GM04503 (cell line): ENCODE measurements at places on chromosomes 2 and 18.

DNA sequence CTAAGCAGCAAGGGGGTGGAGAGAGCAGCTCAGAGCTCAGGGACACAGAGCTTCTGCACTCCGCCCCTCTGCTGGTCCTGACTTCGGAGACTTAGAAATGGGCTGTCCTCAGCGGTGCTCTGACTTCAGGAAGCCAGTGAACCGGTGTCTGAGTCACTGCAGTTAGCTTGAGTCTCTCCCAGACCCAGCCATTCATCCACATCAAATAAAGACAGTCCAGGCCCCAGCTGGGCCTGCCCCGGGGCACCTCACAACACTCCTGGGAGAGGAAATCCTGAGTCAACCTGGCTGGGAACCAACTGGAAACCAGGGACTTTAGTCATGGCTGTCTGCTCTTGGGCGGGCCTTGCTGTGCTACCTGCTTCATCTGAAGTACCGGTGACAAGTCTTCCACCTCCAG lies 5.4 kb upstream of the ITGB6 start:
- DNase-seq, result peak; percentile 80

- DNase-seq, result no peak
Measured at GRCh38 chr18:74282755-74283554, 8.8 kb downstream of the CYB5A start.

GRCh38 chr2:98568161-98568956 lies 40.0 kb downstream of the COA5 start:
- no peak for DNase-seq

GRCh38 chr2:186984481-186984880 lies 135.5 kb upstream of the ZSWIM2 start:
- DNase-seq, result no peak

DNA sequence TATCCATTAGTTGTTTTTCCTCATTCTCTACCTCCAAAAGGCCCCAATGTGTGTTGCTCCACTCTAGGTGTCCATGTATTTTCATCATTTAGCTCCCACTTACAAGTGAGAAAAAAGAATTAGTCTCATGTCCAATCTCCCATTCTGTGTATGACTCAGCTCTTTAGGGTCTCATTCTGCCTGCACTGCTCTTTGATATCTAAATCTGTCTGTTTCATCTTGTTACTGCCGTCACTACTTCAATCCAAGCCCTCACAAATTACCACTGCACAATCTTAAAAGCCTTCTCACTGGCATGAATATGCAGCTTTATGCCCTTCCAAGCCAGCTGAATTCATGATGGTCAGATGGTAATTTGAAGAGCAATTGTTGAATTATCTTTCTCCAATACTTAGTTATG lies 480.5 kb downstream of the TRIB2 start:
- DNase-seq, result no peak

GRCh38 chr2:232319803-232320442 lies 58.6 kb upstream of the ALPP start:
- no peak for DNase-seq

DNA sequence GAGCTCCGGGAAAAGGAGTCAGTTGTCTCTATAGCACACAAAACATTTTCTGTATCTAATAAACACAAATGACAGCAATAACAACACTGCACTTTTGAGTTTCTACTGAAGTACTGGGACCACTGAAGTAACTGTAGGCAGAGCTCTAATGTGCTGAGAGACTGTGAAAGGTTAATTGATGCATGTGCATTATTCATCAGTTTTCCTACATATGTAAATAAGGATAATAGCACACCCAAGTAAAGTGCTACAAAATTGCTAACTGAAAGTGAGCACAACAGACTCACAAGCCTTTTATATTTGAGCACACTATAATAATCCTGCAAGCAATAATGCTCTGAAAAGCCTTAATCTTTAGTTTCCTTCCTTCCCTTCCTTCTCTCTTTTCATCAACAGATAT lies 1051.6 kb downstream of the LRP1B start:
- no peak for DNase-seq

GRCh38 chr2:42086500-42086953 lies 38.7 kb downstream of the PKDCC start:
- DNase-seq, result no peak

- no peak for DNase-seq
Measured at GRCh38 chr2:190379249-190379964, 28.7 kb upstream of the MFSD6 start.

- no peak for DNase-seq
Measured at GRCh38 chr18:78733762-78734613, 245.6 kb upstream of the SALL3 start.

GRCh38 chr18:12906773-12907172 lies 22.7 kb upstream of the PTPN2 start:
- no peak for DNase-seq

DNA sequence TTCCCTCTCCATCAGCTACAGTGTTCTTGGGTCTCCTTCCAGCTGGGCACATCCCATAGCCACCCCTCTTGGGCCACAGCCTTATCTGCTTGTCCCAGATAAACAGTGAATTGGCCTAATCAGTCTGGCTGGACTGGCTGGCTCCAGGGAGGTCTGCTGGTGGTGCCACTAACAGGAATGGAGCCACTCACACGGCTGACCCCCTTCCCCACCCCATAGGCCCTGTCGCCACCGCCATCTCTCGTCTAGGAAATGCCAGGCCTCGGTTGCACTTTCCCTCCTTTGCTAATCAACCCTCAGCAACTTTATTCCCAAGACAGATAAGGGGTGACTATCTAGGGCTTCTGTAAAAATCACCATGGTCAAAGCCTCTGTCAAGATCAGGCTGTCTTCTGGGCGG lies 23.0 kb upstream of the TNP1 start:
- DNase-seq, result no peak

DNA sequence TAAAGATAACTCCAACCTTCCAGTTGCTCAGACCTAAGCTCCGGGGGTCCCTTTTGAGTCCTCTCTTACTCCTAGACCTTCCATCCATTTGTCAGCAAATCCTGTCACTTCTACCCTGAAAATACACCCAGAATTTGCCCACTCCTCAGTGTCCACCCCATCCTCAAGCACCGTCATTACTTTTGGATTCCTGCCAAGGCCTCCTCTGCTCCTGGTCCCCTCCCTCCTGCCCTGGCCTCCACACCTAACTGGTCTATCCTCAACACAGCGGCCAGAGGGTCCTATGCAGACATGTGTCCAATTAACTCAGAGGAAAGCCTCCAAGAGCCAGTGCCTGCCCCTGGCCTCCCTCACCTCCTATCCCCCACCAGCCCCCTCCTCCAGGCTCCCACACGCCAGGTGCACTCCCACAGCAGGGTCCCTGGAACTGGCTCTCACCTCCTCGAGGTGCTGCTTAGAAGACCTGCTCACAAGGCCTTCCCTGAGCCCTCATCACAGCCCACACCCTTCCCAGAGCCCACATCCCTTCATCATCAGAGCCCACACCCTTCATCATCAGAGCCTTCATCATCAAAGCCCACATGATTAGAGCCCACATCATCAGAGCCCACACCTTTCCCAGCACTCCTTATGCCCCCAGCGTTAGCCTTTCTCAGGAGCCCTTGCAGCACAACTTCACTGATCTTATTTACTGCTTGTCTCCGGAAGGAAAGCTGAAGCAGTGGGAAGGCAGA lies 20.4 kb downstream of the FAM178B start:
- no peak for DNase-seq

- DNase-seq, result no peak
Measured at GRCh38 chr2:226799976-226800940, 638 bp upstream of the IRS1 start.

GRCh38 chr18:10475654-10476291 lies 21.3 kb downstream of the APCDD1 start:
- no peak for DNase-seq

DNA sequence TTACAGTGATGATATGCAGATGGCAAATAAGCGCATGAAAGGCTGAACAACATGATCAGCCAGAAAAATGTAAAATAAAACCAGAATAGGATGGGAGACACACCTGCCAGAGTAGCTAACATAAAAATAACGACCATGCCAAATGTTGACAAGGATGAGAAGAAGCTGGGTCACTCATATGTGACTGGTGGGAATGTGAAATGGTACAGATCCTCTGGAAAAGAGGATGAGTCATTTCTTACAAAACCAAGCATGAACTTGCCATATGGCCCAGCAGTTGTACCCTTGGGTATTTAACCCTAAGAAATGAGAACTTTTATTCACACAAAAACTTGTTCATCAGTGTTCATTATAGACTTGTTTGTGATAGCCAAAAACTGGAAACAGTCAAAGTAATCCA lies 143.8 kb downstream of the SH3BP4 start:
- DNase-seq, result no peak

- no peak for DNase-seq
Measured at GRCh38 chr2:226483143-226483542, 316.5 kb downstream of the IRS1 start.

DNA sequence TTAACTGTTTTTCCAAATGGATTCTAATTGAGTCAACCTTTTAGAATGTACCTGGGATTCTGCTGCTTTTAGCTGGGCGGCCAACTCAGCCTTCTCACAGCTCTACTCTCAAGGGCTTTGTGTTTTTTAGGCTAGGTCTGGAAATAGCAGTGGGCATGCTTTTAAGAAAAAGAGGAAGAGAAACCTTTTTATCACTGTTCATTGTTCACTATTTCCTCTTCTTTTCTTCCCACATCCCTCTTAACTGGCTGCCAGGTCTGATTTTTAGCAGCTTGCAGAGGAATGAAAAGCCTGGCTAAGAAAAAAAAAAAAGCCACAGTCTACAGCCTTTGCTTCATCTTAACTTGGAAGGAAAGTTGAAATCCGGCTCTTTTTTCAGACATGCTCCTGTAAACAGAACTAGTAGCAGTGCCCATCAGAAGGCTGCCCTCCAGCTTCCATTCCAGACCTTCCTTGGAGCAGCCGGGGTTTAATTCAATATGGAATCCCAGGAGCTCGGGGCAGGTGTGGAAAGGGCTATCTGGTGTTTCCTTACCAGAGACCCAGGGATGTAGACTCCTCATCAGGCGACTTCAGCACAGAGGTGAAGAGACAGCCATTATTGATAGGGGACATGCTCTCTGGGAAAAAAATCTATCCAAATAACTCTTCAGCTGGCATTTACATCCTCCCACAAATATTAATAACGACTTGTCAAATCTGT lies 230.7 kb downstream of the MYO3B start:
- no peak for DNase-seq

DNA sequence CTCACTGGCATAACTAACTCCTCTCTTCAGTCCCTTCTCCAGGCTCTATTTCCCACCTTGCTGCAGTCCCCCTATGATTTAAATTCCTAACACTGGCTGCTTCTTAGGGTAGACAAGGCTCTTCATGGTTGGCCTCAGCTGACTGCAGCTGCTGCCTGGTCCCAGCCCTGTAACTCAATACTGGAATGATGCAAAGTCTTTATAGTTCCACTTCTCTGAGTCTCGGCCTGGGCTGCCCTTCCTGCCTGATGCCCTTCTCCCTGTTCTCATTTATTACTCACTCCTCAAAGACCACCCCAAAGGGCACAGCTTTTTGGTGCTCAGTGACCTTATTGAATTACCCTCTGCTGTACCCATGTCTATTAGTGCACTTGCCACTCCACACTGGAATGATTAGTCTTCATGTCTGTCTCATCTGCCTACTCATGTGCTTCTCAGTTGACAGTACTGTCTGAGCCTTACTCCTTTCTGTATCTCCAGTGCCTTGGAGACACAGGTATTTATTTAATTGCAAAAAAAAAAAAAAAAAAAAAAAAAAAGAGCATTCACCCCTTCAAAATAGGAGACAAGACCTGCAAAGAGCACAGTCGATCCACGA lies 199.4 kb upstream of the REV1 start:
- DNase-seq, result no peak

DNA sequence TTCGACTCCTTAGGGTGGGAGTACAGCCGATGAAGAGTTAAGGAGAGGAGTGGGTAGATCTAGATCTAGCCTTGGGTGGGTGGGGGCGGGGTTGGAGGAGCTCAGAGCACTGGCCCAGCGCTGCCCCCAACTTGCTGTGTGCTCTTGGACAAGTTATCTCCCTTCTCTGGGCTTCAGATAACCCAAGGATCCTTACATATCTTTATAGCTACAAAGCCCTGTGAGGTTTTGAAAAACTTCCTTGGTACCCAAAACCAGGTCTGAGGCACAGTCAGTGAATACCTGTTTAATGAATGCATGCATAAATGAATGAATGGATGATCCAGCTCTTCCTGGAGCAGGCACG lies 1.3 kb upstream of the ODC1 start:
- no peak for DNase-seq

DNA sequence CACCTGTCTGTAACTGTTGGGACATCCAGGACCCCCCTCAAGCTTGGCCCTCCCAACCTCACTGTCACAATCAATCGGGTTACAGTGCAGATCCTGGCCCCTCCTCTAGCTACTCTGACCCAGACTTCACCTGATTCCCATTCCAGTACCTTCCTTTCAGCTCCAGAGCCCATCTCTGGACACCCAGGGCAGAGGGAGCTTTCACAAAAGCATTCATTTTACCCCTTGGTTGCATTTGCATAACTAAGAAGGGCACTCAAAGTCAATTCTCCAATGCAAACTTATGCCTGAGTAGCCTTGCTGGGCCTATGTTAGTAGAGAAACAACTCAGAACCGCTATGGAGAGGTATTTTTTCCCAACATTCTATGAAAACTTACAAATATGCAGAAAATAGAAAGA lies 7.4 kb downstream of the ZAP70 start:
- no peak for DNase-seq

DNA sequence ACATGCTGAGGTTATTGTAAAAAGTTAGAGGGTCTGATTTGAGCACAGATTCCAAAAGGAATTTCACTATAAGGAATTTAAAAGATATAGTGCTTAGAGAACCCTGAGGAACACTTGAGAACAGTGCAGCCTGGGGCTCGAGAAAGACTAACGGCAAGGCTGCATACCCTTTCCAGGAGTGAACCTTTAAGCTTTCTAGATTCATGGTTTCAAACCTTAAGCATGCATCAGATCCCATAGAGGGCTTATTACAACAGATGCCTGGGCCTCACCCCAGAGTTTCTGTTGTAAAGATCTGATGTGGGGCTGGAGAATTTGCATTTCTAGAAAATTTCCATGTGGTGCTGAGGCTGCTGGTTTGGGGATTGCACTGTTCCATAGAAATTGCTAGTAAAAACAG lies 90.5 kb upstream of the IL1R2 start:
- no peak for DNase-seq

DNA sequence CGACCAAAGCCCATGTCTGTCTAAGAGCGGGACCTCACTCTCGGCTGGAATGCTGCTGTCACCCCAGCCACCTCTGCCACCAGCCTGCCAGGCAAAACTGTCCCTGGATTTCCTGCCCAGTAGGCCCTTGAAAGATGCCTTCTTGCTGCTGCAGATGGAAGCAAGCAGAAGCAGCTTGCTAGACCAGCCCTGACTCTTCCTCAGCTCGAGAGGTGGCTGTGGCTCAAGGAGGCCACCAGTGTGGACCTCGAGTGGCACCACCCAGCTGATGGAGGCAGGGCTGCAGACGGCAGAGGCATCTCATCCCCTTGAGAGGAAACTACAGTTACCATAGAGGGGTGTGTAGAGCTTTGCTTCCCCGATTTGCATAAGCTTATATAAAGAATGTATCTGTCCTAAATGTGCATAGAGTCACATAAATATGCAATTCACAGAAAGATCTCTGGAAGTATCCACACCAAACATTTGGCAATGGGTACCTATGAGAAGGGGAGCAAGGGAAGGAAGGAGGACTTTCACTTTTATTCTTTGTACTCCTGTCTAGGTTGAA lies 20.6 kb downstream of the ADCY3 start:
- DNase-seq, result no peak

GRCh38 chr2:43191947-43192516 lies 34.4 kb downstream of the ZFP36L2 start:
- no peak for DNase-seq

- no peak for DNase-seq
Measured at GRCh38 chr2:233997707-233998106, 52.8 kb upstream of the SPP2 start.
